Esophagus squamous epithelium (tissue), 5 donors: ENCODE measurements at places on chromosomes 7 and 10.

DNA sequence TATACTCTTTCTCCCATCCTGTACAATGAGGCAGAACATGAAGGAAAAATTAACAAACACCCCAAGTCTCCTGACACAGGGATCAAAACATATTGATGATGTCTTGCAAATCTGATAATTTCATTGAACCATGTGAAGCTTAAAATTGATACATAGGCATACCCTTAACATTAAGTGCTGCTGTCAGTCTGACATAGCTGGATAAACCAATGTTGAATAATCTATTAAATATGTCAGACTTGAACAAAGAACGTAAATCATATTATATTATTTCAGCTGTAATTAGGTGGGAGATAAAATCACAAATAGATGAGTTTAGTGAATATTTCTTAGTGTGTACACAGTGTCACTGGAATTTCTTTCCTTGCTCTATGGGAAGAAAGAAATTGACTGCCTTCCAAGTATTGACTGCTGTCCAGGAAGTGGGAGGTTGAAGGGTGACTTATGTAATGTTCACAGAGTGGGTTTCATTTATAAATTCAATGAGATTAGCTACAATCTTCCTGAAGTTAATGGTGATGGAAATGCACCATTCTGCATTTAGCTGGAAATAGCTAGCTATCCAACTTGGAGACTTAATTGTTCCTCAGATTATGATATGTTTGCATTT, 170.8 kb downstream of the AUTS2 start:
- no peak for DNase-seq

DNA sequence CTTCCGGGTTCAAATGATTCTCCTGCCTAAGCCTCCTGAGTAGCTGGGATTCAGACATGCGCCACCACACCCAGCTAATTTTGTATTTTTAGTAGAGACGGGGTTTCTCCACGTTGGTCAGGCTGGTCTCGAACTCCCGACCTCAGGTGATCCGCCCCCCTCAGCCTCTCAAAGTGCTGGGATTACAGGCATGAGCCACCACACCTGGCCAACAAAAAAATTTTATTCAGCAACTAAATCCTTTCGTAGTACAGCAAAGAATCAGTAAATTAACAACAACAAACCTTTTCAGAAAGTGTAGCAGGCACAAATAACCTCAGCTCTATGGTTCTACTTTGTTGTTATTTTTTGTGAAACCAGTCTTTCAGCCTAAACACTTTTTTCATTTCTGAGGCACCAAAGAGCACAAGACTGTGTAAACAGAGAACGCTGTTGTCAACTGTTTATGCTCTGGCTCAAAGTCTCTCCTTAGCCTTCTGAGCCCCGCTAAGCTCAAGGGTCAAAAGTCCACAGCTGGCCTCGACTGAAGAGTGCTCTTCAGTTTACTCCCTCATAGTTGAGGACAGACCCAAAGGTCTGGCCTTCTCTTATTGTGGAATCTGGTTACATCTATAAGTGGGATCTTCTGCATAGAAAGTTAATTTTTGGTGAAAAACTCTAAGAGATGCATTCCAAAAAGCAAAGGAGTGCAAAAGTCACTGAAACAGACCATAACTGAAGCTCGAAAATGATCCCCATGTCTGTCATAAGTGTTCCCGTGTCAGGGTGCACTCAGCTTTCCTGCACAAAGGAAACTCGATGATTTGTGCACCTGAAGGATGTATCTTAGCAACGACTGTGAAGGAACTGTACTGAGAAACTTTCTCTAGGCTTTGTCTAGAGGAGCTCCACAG, 24.6 kb upstream of the DDX50 start:
- DNase-seq: no peak

DNA sequence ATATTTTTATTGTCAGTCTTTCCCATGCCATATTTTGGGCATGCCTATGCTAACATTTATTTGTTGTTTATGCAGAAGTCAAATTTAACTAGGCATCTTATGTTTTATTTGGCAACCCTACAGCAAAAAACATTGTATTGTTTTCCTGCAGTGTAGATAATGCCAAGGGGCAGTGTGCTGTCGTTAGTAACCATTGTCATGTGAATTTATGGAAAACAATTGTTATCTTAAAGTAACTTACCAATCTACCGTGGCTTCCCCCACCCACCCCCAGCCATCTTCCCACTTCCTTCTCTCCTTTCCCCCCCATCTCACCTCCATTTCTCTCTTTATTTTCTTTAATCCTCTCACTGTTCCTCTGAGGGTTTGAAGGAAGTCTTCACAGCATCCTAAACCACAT, 370.5 kb downstream of the ACTR3B start:
- DNase-seq: no peak

DNA sequence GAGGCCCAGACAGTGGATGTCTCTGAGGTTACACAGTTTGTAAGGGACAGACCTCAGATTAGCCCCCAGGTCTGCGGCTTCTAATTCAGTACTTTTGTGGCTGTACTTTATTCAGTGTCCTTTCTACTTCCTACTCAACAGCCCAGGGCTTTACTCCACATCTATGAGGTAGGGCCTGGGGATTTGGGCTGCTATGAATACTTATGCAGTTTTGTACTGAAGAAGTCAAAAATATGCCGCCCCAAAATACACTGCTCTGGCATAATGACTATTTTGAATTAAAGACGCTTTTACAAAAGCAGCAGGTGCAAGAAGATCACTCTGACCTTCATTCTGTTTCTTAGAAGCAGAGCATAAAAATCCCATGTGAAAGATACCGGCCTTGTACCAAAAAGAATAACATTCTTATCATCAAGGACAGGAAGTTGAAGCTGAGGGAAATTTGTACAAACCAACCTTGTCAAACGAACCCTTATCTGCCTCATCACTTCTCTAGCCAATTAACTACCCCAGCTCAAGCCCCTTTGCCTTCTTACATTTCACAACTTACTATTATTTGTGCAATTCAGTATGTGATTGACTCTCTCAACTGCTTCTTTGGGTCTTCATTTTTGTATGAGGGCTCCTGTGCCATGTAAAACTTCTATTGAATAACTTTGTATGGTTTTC, 26.1 kb upstream of the TRUB1 start:
- no peak for DNase-seq

- no peak for DNase-seq
Observed at GRCh38 chr10:114754445-114755320, 66.9 kb upstream of the FHIP2A start.

GRCh38 chr7:53476566-53476965, 441.1 kb downstream of the POM121L12 start:
- DNase-seq: no peak

DNA sequence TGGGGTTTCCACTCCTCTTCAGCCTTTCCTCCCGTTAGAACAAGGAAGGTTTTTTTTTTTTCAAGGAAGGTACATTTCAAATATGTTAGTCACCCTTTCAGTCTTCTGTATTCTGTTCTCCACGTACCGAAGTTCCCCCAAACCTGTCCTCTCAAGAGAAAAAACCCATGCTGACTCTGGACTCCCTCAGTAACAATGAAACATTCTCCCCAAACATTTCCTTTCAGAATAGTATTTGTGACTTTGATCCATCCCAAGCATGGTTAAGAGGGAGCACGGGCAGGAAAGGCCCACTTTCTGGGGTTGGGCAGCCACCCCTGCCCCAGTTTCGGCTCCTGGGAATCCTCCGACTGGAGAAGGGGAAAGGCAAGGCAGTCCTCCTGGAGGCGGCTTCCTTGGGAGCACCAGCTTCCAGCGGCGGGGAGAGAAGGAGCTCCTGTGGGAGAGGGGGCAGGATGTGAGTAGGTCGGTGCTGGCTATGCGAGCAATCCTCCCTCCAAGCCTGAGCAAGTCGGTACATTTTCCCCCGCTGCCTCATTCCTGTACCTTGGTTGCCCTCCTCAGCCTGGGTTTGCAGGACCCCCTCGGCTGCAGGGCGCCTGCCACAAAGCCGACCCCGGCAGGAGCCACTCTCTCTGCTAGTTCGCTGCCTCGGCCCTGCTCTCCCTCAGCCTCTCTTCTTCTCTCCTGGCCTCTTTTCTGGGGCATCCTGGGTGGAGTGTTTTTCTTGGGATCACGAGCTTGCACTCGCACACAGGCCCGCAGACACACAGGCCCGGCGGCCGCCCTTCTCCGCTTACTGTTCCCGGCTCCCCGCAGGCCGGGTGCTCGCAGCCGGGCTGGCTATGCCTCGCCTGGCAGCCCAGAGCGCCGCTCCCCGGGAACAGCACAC, 2.1 kb upstream of the HOXA1 start:
- no peak for DNase-seq

- DNase-seq: no peak
Observed at GRCh38 chr10:96764425-96765060, 44.2 kb upstream of the PIK3AP1 start.

- DNase-seq: no peak
Observed at GRCh38 chr7:96300502-96300901, 21.4 kb downstream of the SLC25A13 start.

GRCh38 chr10:113329121-113329596, 223.7 kb upstream of the HABP2 start:
- DNase-seq: no peak

GRCh38 chr10:48690791-48691660, 6.4 kb downstream of the WDFY4 start:
- no peak for DNase-seq

DNA sequence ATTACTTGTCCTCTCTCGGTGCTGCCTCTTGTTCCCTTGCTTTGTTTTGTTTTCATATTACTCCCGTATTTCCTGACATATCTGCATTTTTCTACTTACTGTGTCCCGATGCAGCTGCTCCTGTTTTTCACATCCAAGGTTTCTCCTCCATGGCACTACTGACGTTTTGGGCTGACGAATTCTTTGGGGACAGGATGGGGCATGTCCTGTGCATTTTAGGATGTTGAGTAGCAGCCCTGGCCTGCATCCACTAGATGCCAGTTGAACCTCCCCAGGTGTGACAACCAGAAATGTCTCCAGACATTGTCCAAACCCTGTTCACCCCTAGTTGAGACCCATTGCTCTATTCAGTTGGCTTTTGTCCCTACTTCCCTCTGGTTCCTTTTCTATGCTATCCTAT, 12.4 kb downstream of the ZNF789 start:
- no peak for DNase-seq

GRCh38 chr7:106064316-106064715, 47.8 kb downstream of the SYPL1 start:
- no peak for DNase-seq

GRCh38 chr7:93196336-93196735, 29.9 kb downstream of the HEPACAM2 start:
- no peak for DNase-seq
